ENCODE measurements at places on chromosomes 6 and 20. TPM values are rescaled to one million over a fixed set of nuclear protein-coding genes. Genes with fewer than 3 reads are reported as not detected.

The SLC22A23 gene
- total RNA-seq, result 0.56 TPM

The LTV1 gene
- total RNA-seq, result 26.1 TPM

The PXDC1 gene
- total RNA-seq, result 66.4 TPM

The AKAP7 gene
- 0.54 TPM for total RNA-seq

The GRM1 gene
- total RNA-seq, result not detected

The SLC52A3 gene
- not detected for total RNA-seq

The PDCD2 gene
- 50.3 TPM for total RNA-seq

The SOX18 gene
- total RNA-seq, result not detected

The PDYN gene
- not detected for total RNA-seq

The FOXF2 gene
- total RNA-seq, result 2.5 TPM

The SALL4 gene
- total RNA-seq, result not detected

The FAM209B gene
- not detected for total RNA-seq

The PDSS2 gene
- total RNA-seq, result 8.9 TPM

The HSPA1L gene
- 1.3 TPM for total RNA-seq

DNA sequence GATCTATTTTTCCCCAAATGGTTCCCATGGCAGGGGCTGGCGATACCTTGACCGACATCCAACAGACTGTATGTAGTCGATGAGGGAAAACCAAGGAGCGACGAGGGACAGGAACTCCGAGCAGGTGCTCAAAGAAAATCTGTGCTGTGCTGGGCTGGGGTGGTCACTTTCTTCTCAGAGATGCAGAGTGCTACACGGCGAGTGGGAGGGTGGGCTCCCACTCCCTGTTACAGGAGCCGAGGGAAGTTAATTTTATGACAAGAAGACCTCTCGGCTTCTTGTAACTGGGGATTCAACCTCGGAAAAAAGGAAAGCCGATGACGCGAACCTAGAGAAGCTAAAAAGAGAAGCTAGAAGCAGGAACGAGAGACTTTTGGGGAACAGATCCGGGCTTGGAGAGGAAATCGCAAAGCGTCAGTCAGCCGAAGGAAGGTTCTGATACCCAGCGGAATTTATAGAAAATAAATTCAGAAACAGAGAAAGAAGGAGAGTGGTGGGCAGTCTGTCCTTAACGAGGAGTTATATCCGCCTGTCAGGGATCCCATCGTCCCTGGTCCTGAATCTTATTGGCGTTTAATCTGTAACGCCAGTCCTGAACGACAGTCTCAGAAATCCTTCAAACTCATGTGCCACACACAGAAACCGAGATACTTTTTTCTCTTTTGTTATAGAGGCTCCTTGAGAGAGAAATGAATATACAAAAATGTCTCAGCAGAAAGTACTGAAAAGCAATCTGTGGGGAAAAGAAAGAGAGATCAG is 84.6 kb upstream of the ZNF322 start:
- H3K4me1 ChIP-seq, result no peaks in the 10 kb centered on the region
- DNase-seq, result no peak
- peaks cover 11% of the 10 kb centered on the region for H3K27me3 ChIP-seq
- no peak overlapping the region for H3K27ac ChIP-seq
- no peaks in the 10 kb centered on the region for H3K36me3 ChIP-seq

DNA sequence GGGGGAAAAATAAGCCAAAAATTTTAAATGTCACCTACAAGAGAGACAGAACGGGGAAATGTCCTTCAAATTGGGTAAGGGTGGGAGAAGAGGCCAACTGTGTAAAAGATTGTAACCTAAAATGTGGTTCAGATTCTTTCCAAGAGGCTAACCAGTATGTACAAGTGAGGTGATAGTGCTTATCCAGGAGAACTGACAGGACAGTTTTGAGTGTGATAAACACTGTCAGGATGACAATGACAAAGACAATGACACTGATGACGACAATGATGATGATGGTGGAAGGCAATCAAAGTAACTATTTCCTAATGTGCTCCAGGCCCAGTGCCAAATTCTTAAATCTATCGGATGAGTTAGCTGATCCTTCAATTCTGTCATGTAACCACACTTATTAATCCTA is 57.3 kb downstream of the TASP1 start:
- H3K27ac ChIP-seq, result no peak overlapping the region
- H3K27me3 ChIP-seq, result no peaks in the 10 kb centered on the region
- no peaks in the 10 kb centered on the region for H3K36me3 ChIP-seq
- H3K4me3 ChIP-seq, result no peak overlapping the region

DNA sequence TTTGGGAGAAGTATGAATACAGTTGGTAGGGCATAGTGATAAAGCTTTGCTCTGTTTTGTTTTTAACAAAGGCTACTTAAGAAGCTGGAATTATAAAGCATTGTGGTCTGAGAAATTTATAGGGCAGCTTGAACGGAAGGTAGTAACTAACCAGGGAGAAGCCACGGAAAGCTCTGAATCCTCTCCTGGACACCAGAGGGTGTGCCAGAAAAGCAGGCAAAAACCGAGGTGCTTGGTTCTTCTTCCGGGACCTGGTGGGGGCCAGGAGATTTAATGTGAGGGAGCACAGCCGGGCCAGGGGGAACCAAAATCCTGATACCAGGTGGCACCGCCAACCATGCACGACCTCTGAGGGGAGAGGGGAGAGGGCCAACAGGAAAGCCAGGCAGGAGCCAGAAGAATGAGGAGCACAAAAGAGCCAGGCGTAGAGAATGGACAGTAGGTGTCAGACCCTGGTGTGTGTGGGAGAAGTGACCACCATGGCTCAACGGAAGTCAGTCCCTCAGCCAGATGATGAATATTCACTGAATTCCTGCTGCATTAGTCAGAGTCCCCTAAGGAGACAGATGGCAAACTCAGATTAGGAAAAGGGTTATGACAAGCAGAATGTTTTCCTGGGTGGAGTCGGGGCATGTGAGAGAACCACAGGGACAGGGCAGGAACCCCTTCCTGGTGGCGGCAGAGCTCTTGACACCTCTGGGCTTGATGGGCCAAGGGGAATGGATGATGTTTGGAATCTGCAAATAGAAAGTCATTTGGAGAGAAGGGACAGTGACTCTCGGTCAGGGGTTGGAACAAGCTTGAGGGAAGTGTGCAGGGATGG is 262.3 kb downstream of the ZNF217 start:
- H3K27ac ChIP-seq, result no peak overlapping the region
- no peak overlapping the region for H3K4me3 ChIP-seq
- no peaks in the 10 kb centered on the region for H3K4me1 ChIP-seq
- no peaks in the 10 kb centered on the region for H3K27me3 ChIP-seq
- H3K36me3 ChIP-seq, result no peaks in the 10 kb centered on the region
- DNase-seq, result no peak

GRCh38 chr6:38554700-38555413 is 84.9 kb downstream of the BTBD9 start:
- DNase-seq, result peak; percentile 72
- H3K36me3 ChIP-seq, result no peaks in the 10 kb centered on the region
- H3K4me1 ChIP-seq, result peaks cover 2% of the 10 kb centered on the region
- no peak overlapping the region for H3K4me3 ChIP-seq
- H3K27me3 ChIP-seq, result no peaks in the 10 kb centered on the region

- H3K27ac ChIP-seq, result no peak overlapping the region
- no peaks in the 10 kb centered on the region for H3K27me3 ChIP-seq
- H3K4me3 ChIP-seq, result no peak overlapping the region
- H3K36me3 ChIP-seq, result no peaks in the 10 kb centered on the region
- H3K4me1 ChIP-seq, result peaks cover 22% of the 10 kb centered on the region
- peak; percentile 90 for DNase-seq
Observed at GRCh38 chr6:5672581-5673011, 334.1 kb downstream of the NRN1 start.

- no peaks in the 10 kb centered on the region for H3K27me3 ChIP-seq
- H3K27ac ChIP-seq, result no peak overlapping the region
- H3K36me3 ChIP-seq, result no peaks in the 10 kb centered on the region
- no peak for DNase-seq
- no peak overlapping the region for H3K4me3 ChIP-seq
Observed at GRCh38 chr20:48420176-48420575, 407.6 kb downstream of the PREX1 start.

GRCh38 chr6:50952092-50952907 is 133.6 kb downstream of the TFAP2B start:
- H3K4me3 ChIP-seq, result no peak overlapping the region
- H3K27me3 ChIP-seq, result no peaks in the 10 kb centered on the region
- no peak overlapping the region for H3K27ac ChIP-seq

- no peaks in the 10 kb centered on the region for H3K36me3 ChIP-seq
- no peak overlapping the region for H3K27ac ChIP-seq
- H3K4me3 ChIP-seq, result no peak overlapping the region
- H3K27me3 ChIP-seq, result no peaks in the 10 kb centered on the region
- H3K4me1 ChIP-seq, result peaks cover 3% of the 10 kb centered on the region
Observed at GRCh38 chr6:18383441-18383840, 3.7 kb upstream of the RNF144B start.

GRCh38 chr20:10093087-10093591 is 58.4 kb downstream of the ANKEF1 start:
- H3K4me1 ChIP-seq, result peaks cover 1% of the 10 kb centered on the region
- H3K4me3 ChIP-seq, result no peak overlapping the region
- H3K36me3 ChIP-seq, result no peaks in the 10 kb centered on the region
- DNase-seq, result peak; percentile 57
- H3K27ac ChIP-seq, result no peak overlapping the region

DNA sequence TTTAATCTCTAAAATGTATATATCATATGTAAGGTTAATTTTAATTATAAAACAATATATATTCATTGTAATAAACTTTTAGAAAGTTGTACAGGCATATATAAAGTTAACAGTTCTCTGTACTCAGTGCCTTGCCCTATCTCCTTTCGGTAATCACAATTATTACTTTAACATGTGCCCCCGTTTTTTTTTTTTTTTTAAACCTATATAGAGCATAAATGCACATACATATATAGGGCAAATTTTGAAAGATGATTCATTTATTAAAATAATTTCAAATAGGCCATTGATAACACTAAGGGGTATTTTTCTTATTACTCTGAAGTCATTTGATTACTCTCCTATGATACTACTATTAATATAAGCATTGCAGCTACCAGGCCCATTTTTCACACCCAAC is 1.9 kb downstream of the ASF1A start:
- DNase-seq, result no peak
- no peak overlapping the region for H3K27ac ChIP-seq
- H3K4me1 ChIP-seq, result peaks cover 2% of the 10 kb centered on the region
- H3K4me3 ChIP-seq, result 0 out of 2 replicates have a peak overlapping the region, but pooled peaks have one; percentile 79
- no peaks in the 10 kb centered on the region for H3K27me3 ChIP-seq
- H3K36me3 ChIP-seq, result peaks cover 3% of the 10 kb centered on the region

GRCh38 chr20:53550280-53551187 is 43.1 kb downstream of the ZNF217 start:
- DNase-seq, result no peak
- H3K4me3 ChIP-seq, result no peak overlapping the region
- no peaks in the 10 kb centered on the region for H3K27me3 ChIP-seq
- no peaks in the 10 kb centered on the region for H3K36me3 ChIP-seq
- peaks cover 8% of the 10 kb centered on the region for H3K4me1 ChIP-seq

DNA sequence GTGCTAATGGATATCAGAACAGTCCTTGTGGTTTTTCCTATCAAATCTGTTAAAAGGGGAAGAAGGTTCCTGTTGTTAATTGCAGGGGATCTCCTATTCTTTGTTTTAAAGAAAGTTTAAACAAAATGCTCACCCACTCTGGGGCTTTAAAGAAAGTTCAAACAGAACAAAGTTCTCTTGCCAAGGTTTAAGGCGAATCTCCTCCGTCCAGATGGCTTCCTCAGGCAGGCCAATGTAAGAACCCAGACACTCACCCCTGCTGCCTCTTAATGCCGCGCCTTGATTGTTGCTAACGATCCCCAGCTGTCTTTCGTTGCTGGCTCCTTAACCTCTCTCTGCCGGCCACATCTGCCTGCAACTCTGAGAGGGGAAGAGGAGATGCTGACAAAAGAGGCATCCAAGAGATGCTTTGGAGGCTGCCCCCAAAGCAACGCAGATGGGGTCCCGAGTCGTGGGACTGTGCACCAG is 235.0 kb upstream of the PRDM1 start:
- H3K4me1 ChIP-seq, result peaks cover 8% of the 10 kb centered on the region
- no peaks in the 10 kb centered on the region for H3K36me3 ChIP-seq

DNA sequence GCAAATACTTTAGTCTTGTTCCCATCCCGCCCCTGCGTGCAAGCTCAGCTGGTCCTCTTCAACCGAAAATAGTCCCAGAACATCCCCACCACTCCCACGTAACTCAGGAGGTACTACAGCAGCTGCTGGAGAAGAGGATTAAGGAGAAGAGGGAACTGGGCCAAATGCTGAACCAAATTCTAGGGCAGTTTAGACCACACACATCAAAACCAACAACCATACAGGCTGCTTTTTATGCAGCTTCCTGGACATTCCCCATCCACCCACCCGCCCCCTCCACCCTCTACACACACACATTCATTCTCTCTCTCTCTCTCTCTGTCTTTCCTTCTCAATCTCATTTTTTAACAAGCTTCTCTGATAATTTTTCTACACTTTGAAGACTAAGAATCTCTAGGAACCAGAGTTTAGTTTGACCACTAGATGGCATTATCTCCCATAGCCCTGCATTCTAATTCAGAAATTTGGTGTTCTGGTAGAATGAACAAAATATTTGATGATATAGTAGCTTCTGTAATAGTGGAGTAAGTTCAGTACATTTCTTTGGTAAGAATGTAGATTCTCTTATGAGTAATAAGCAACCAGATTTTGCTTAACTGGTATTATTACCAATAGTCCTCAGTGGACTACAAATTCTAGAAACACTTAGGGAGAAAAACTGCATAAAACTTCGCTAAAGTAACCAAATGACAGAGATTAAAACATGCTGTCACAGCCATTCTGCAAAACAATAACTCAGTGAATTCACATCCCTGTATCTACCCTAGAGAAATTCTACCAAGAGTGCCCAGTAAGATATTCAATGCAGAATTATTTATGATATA is 52.1 kb upstream of the BEND6 start:
- H3K36me3 ChIP-seq, result peaks cover 6% of the 10 kb centered on the region
- H3K4me1 ChIP-seq, result peaks cover 19% of the 10 kb centered on the region
- DNase-seq, result peak; percentile 76
- no peak overlapping the region for H3K4me3 ChIP-seq
- no peaks in the 10 kb centered on the region for H3K27me3 ChIP-seq

GRCh38 chr6:89351671-89352277 is 748 bp downstream of the UBE2J1 start:
- H3K27ac ChIP-seq, result peak overlapping the region; percentile 85
- no peaks in the 10 kb centered on the region for H3K36me3 ChIP-seq
- no peaks in the 10 kb centered on the region for H3K27me3 ChIP-seq
- H3K4me3 ChIP-seq, result peak overlapping the region; percentile 99
- DNase-seq, result no peak
- H3K4me1 ChIP-seq, result peaks cover 9% of the 10 kb centered on the region

GRCh38 chr6:133609415-133610226 is 279.3 kb upstream of the TCF21 start:
- peaks cover 30% of the 10 kb centered on the region for H3K4me1 ChIP-seq
- H3K27me3 ChIP-seq, result no peaks in the 10 kb centered on the region
- H3K27ac ChIP-seq, result peak overlapping the region; percentile 19
- no peak overlapping the region for H3K4me3 ChIP-seq
- DNase-seq, result peak; percentile 100

- no peaks in the 10 kb centered on the region for H3K4me1 ChIP-seq
- H3K4me3 ChIP-seq, result no peak overlapping the region
- no peak overlapping the region for H3K27ac ChIP-seq
- peaks cover 10% of the 10 kb centered on the region for H3K36me3 ChIP-seq
- DNase-seq, result no peak
- H3K27me3 ChIP-seq, result no peaks in the 10 kb centered on the region
Observed at GRCh38 chr6:138920906-138921305, 67.1 kb downstream of the REPS1 start.

- no peak for DNase-seq
- H3K36me3 ChIP-seq, result no peaks in the 10 kb centered on the region
- H3K27ac ChIP-seq, result no peak overlapping the region
- no peaks in the 10 kb centered on the region for H3K27me3 ChIP-seq
- H3K4me3 ChIP-seq, result no peak overlapping the region
- no peaks in the 10 kb centered on the region for H3K4me1 ChIP-seq
Observed at GRCh38 chr6:167662881-167663205, 163.9 kb upstream of the AFDN start.

GRCh38 chr20:19419396-19419795 is 207.0 kb downstream of the SLC24A3 start:
- H3K36me3 ChIP-seq, result no peaks in the 10 kb centered on the region
- no peaks in the 10 kb centered on the region for H3K27me3 ChIP-seq
- no peaks in the 10 kb centered on the region for H3K4me1 ChIP-seq
- H3K4me3 ChIP-seq, result no peak overlapping the region
- H3K27ac ChIP-seq, result no peak overlapping the region
